ENCODE measurements at places on chromosomes 4 and X.

GRCh38 chr4:95949808-95950207 is 109.9 kb downstream of the PDHA2 start:
- no peak for DNase-seq

- no peak for DNase-seq
These were observed 695 bp upstream of the PIGA start for GRCh38 chrX:15336023-15336413.

DNA sequence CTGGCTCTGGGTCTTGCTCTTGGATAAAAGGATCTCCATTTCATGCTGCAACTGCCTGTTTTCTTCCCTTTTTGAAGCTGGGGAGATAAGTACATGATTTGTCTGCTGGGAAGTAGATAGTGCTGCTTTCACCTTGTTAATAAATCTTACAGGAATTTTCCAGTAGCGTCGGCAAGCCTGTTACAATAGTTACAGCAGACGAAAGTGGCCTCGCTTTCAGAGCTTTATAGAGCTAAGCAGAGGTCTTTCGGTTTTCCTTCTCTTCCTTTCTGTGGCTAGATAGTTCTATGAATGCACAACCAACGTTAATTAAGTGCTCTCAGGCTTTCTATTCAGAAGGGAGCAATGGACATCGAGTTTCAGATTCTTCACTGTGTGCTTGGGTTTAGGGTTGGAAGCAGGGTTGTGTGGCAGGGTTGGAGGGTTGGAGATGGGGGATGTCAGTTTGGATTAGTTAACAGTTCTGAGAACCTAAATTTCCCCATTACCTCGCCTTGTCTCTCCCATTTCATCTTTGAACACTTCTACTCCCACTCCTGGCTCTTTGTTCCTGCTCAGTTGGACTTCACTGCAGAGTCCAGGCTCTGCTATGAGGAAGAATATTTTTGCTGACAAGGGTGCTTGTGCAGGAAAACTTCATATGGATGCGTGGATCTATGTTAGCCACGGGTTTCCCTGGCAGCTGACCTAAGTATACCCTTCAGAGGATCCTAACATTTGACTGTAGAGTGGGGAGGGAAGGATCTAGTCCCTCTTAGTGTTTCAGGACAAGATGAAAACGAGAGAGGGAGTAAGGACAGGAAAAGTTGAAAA is 237.9 kb downstream of the ARHGAP10 start:
- no peak for DNase-seq

- DNase-seq, result no peak
These were observed 63.2 kb upstream of the SLC4A4 start for GRCh38 chr4:71275570-71275969.

GRCh38 chrX:121374471-121374870 is 327.1 kb downstream of the GLUD2 start:
- no peak for DNase-seq

DNA sequence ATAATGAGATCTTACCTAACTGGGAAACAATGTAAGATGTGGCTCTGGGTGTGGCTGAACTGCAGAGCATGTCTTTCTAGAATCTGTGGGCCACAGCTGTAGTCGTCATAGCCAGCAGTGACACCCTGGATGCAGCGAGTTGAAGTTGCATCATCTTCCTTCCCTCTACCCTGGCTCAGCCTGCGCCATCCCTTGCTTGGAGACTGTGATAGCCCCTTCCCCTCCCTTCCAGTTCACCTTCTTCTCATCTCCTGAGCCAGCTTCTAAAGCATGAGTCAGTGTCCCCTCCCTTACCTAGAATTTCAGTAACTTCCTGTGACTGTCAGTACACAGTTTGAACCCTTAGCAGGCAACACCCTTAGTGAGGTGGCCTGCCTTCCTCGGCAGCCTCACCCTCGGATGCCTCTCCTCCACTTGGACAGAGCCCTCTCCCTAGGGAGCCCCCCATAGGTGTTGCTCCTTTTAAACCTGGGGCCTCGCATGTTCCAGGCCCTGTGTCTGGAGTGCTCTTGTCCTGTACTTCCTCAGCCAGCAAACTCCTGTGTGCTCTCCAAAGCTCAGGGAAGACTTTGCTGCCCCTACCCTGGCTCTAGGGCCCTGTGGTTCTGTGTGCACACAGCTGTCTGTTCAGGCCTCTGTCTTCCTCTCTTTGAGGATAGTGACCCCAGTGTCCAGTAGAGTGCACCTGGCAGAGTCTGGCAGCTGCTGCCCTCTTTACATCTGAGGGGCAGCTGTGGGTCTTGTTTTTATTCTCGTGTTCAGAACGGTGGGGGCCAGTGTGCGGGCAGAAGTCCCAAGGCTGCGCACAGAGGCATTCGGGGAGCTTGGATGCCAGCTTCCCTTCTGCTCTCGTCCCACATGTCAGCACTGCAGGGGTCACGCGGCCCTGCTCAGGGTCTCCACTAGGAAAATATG is 43.7 kb upstream of the TADA2B start:
- DNase-seq, result no peak

DNA sequence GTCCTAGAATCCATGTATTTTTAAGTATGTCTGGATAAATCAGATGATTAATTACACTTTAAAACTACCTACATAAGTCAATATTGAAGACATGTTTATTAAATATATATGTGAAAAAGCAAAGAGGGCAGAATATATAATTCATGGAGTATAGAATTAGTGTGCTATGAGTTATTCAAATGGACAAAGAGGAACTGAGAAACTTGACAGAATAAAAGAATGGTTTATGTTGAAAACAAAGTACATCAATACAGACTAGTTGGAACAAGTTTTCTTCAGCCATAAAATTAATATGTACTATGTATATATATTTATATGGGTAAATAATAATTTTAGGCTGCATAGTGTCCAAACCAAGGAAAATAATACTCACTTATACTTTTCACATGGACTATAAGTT is 173.5 kb downstream of the NPFFR2 start:
- no peak for DNase-seq

DNA sequence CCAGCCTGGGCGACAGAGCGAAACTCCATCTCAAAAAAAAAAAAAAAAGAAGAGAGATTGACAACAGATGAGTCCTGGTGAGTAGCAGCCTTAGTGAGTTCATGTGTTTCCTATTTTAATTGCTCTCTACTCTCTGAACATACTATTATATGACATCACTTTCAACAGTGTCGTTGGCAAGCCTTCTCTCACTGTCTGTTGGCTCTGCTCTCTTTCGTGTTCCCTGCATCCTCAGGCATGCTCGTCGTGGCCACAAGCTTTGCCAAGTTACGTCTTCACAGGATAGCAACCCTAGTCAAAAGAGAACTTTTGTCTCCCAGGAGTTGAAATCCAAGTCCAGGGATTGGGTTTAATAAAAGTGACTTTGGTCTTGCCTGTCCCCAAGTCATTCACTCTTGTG is 117.1 kb upstream of the EGFL6 start:
- DNase-seq, result no peak

- DNase-seq, result no peak
These were observed 2.6 kb downstream of the CTBP1 start for GRCh38 chr4:1246111-1246881.
